NCI-H748 treated with DMSO at 0.1 percent for 48 hours (cell line): ENCODE measurements at places on chromosomes 16 and 17.

DNA sequence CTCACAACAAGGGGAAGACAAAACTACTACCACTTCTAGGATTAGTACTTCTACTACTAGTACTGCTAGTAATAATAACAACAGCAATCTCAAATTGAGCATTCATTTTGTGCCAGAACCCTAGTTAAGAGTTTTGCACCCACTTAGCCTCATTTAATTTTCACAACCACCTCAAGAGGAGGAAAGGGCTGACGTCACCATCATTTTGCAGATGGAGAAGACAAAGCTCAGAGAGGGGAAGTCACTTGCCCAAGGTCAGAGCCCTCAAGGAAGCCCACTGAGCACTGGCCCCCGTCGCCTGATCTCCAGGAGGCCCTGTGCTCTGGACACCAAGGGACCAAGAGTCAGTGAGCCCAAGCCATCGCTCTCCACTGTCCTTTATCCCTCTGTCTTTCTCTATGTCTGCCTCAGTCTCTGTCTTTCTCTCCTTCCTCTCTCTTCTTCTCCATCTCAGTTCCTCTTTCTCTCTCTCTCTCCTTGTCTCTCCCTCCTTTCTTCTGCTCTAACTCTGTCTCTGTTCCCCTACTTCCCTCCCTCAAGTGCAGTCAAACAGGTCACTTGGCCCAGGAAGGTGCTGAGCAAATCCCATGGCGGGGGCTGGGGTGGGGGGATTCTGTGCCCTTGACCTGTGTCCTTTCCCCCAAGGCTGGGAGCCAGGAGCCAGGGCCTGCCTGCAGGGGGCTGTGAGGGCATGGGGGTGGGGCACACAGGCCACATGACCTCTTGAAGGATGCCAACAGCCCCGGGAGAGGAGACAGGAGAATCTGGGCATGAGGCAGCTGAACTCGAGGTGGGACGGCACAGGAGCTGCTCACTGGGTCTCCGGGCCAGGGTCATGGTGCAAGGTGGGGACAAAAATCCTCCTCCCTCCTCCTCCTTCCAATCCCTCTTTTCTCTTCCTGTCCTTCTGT is 11.2 kb upstream of the NGFR start:
- DNase-seq: no peak

DNA sequence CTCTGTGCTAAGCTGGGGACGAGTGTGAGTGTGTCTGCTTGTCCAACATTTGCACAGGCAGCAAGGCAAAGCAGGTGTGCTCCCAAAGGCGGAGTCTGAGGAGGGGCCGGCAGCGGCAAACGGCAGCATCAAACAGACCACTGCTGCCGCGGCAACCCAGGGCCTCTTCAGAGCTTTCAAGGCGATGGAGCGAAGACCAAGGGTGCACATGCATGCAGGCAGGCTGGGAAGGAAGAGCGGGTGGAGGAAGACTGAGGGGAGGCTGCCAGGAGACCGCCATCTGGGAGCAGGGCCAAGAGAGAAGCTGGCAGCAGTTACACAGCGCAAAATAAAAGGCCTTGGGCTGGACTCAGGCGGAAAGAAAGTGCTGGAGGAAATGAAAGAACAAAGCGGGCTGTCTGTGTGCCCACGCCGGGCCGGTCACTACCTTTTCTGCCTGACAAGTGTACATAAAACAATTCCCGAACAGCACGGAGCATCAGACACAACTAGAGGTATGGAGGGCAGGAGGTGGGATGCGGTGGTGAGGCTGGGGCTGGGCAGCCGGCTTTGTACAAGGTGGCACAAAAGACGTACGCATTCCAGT is 8.5 kb downstream of the TIMM22 start:
- peak; percentile 11 for DNase-seq

DNA sequence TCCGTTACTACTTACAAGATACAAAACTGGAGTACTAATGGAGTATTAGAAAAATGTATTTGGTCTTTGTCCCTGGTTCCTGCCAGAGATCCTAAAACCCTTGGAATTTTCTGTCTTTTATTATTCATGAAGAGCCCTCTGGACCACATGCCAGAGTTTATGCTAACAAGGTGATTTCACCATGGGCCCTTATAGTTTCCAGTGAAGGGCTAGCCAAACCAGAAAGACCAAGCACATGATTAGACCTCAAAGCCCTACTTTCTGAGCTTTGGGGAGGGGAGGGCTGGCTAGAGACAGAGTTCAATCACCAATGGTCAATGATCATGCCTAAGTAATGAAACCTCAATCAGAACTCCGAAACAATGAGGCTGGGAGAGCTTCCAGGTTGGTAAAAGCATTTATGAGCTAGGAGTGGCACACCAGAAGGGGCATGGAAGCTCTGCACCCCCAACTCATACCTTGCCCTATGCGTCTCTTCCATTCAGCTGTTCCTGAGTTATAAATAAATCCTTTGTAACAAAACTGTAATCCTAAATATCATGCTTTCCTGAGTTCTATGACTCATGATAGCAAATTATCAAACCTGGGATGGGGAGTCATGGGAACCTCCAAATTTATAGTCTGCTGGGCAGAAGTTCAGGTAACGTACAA is 10.4 kb downstream of the DCUN1D3 start:
- no peak for DNase-seq

DNA sequence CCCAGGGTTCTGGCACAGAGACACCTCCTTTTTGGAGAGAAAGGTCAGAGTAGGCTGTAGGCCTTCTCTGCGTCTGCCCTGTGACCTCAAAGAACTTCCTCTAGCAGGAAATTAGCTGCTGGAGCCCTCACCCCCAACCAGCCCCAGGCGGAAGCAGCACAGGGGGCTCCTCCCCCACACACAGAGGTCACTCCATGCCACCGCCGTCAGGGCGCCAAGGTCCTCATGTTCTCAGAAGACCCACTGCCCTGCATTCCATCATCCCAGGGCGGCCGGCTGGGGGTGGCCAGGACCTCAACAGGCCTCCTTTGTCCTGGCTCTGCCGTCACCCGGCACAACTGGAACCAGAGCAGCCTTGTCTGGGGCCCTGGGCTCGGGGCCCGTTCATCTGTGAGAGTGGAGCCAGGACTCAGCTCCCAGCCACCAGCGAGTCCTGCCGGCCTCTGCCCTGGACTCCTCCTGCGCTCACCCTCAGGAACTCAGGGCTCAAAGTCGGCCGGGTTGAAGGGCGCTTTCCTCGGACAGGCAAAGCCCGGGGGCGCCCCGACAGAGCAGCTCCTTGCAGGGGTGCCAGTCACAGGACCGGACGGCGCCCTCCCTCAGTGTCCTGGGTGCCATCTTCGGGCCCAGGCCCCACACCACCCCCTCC is 1.2 kb downstream of the TMC6 start:
- no peak for DNase-seq

DNA sequence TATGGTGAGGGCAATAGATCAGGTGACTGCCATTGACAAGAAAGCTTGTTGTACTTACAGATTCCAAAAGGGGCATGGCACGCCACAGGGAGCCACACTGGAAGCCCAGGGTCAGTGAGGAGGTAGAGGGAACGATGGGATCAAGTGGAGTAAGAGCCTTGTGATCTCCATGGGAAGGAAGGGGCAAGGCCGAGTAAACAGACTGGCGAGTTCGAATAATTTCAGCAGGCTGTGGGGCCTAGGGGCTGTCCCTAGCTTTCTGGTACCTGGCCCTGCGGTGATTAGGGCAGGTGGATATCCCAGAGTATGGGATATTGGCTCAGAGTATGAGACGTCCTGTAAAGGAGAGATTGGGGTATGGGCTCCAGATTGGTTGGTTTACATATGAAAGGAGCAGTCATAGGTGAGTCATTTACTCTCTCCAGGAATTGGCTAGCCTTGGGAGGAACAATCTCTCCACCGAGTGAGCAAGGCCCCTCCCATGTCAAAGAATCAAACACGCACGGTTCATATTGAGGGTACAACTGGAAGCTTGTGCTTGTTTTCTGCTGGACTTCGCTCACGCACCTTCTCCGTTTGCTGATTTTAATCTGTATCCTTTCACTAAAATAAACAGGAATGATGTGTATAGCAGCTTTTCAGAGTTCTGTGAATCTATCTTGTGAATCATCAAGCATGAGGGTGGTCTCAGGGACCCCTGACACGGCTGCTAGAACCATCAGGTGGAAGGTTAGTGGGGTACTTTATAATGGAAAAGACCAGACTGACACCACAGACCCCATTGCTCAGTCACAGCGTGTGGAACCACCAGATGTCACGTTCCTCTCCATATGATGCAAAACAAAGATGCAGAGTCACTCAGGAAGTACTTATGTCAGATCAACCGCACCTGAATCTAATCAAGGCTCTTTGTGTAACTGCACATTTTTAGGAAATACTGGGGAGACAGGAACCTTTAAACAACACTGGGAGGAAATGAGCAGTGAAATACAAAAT is 27.9 kb downstream of the GABARAPL2 start:
- DNase-seq: peak; percentile 15

GRCh38 chr16:64253096-64253495 is 868.8 kb downstream of the CDH11 start:
- no peak for DNase-seq

GRCh38 chr17:40540448-40540847 is 24.8 kb downstream of the CCR7 start:
- DNase-seq: no peak
